Suprapubic skin (tissue), 4 donors: ENCODE measurements at places on chromosomes 3 and 15.

DNA sequence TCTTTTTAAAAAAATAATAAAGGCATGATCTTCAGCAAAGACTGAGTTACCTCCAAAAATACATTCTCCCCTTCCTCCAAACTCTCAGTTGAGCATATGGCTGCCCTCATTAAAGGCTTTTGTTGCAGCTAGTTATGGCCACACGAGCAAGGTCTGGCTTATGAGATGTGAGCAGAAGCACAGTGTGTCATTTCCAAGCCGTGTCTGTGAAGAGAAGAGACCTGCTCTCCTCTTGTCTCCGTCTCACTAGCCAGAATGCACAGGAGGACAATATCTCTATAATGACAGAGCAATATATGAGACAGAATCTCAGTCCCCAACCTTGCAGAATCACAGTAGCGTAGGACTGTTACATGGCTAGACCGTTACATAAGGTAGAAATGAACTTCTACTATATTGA is 152.3 kb downstream of the MAGI1 start:
- no peaks in the 10 kb centered on the region for H3K27me3 ChIP-seq
- DNase-seq = no peak
- H3K36me3 ChIP-seq = no peaks in the 10 kb centered on the region
- no peak overlapping the region for H3K27ac ChIP-seq

GRCh38 chr15:65870889-65871533 is 1.7 kb downstream of the RAB11A start:
- DNase-seq = no peak
- no peaks in the 10 kb centered on the region for H3K27me3 ChIP-seq
- peaks cover 33% of the 10 kb centered on the region for H3K4me1 ChIP-seq
- peaks cover 6% of the 10 kb centered on the region for H3K36me3 ChIP-seq
- peak overlapping the region; percentile 99 for H3K27ac ChIP-seq

GRCh38 chr3:94185753-94186152 is 122.9 kb downstream of the NSUN3 start:
- H3K36me3 ChIP-seq = no peaks in the 10 kb centered on the region
- H3K27ac ChIP-seq = no peak overlapping the region
- no peaks in the 10 kb centered on the region for H3K27me3 ChIP-seq
- H3K4me1 ChIP-seq = no peaks in the 10 kb centered on the region
- H3K4me3 ChIP-seq = no peak overlapping the region

DNA sequence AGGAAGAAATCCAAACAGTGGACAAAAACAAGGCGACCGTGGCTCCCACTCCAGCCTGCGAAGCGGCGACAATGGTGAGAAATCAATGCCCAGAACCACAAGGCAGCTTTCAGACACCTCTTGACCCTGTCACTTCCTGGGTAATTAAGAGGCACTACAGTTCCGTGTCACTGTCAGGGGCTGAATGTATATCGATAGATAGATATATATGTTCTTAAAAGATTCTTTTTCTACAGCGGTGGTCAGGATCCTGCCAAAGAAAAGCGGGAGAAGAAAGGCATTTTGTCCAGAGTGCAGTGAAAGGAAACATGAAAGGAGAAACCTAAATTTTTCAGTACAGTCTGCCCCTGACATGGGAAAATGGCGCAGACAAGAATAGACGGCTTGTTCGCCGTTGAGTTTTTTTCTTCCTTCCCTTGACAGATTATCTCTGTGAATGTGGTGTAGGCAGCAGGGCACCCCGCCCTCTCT is 56.2 kb upstream of the HES1 start:
- H3K4me1 ChIP-seq = peaks cover 26% of the 10 kb centered on the region
- no peak for DNase-seq
- H3K36me3 ChIP-seq = no peaks in the 10 kb centered on the region
- no peaks in the 10 kb centered on the region for H3K27me3 ChIP-seq
- H3K4me3 ChIP-seq = no peak overlapping the region
- H3K27ac ChIP-seq = no peak overlapping the region

DNA sequence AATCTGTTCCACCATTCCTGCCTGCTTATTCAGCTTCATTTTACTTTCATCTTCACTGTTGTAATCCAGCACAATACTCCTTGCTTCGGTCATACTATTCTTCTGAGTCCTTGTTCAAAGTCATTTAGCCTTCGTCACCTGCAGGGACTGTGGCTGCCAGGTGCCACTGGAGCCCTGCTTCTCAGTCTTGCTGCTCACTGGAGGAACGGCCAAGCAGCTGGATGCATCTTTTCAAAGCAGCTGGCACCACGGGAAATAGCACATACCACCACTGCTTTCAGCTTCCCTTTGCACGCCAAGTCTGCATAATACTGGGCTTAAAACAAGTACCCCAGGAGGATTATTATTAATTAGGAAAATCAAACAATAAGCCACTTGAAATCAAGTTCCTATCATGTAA is 287.6 kb downstream of the BCHE start:
- no peaks in the 10 kb centered on the region for H3K4me1 ChIP-seq
- no peak for DNase-seq
- no peaks in the 10 kb centered on the region for H3K27me3 ChIP-seq
- H3K4me3 ChIP-seq = no peak overlapping the region
- H3K36me3 ChIP-seq = no peaks in the 10 kb centered on the region

- H3K27me3 ChIP-seq = no peaks in the 10 kb centered on the region
- H3K4me3 ChIP-seq = no peak overlapping the region
- no peak overlapping the region for H3K27ac ChIP-seq
- H3K4me1 ChIP-seq = no peaks in the 10 kb centered on the region
Measured at GRCh38 chr15:82108489-82109078, 62.8 kb upstream of the MEX3B start.

- H3K27ac ChIP-seq = no peak overlapping the region
- H3K4me1 ChIP-seq = peaks cover 24% of the 10 kb centered on the region
- H3K27me3 ChIP-seq = no peaks in the 10 kb centered on the region
Measured at GRCh38 chr3:16888785-16889607, 4.2 kb downstream of the PLCL2 start.

- peaks cover 23% of the 10 kb centered on the region for H3K36me3 ChIP-seq
- no peaks in the 10 kb centered on the region for H3K27me3 ChIP-seq
- H3K4me1 ChIP-seq = peaks cover 88% of the 10 kb centered on the region
- no peak overlapping the region for H3K27ac ChIP-seq
Measured at GRCh38 chr3:51679318-51679717, 8.3 kb downstream of the TEX264 start.

DNA sequence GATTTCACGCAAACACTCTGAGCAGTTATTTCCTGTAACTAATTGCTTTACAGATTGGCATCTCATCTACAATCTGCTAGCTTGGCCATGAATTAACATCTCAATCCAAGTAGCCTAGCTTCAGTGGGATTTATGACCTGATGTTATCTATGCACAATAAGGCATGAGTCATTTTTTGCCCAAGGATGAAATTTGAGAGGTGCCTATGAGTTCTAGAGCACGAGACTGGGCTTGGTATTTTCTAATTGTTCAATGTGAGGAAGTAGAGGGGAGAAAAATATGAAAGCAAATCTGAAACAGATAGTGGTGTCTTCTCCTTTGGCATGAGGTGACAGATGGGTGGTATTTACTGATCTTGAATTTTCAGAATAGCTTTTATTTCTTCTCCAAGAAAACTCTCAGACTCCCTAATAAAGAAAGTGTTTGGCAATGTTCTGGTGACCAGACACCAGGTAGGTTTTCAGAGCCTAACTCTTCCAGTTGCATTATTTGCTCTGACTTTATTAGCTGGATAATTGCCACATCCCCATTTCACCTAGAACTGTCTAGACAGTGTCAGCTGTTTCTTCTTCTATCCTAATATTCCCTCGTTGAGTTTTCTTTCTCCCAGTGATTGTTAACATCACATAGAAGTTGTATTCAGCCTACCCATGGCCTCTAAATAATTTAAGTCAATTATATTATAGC is 301.0 kb upstream of the UMPS start:
- H3K4me3 ChIP-seq = no peak overlapping the region
- H3K36me3 ChIP-seq = no peaks in the 10 kb centered on the region
- no peak overlapping the region for H3K27ac ChIP-seq
- H3K4me1 ChIP-seq = peaks cover 13% of the 10 kb centered on the region
- no peaks in the 10 kb centered on the region for H3K27me3 ChIP-seq

DNA sequence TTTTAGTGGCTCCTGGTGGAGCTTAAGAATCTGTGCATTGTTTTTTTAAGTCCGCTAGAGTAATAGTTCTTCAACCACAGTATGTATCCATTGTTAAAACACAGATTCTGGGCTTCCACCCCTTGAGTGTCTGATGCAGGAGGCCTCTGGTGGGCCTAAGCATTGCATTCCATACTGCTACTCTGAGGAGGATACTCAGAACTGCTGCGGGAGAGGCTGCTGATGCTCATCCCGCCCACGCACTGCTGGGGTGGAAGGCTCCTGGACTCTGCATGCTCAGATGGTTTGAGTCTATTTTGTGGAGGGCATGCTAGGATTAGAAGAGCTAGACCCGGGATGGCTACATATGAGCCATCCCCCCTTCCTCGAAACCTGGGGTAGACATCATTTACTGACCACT is 74.4 kb downstream of the THSD4 start:
- H3K4me3 ChIP-seq = no peak overlapping the region
- no peak overlapping the region for H3K27ac ChIP-seq
- H3K4me1 ChIP-seq = no peaks in the 10 kb centered on the region
- H3K27me3 ChIP-seq = no peaks in the 10 kb centered on the region
- DNase-seq = no peak

GRCh38 chr3:58414538-58415197 is 19.0 kb downstream of the PDHB start:
- no peaks in the 10 kb centered on the region for H3K27me3 ChIP-seq
- H3K27ac ChIP-seq = no peak overlapping the region
- no peak for DNase-seq
- H3K36me3 ChIP-seq = peaks cover 36% of the 10 kb centered on the region
- no peak overlapping the region for H3K4me3 ChIP-seq

- H3K4me1 ChIP-seq = peaks cover 3% of the 10 kb centered on the region
- DNase-seq = no peak
- no peaks in the 10 kb centered on the region for H3K36me3 ChIP-seq
- no peak overlapping the region for H3K27ac ChIP-seq
- no peaks in the 10 kb centered on the region for H3K27me3 ChIP-seq
- no peak overlapping the region for H3K4me3 ChIP-seq
Measured at GRCh38 chr15:28980709-28981350, 95.1 kb downstream of the APBA2 start.

- peaks cover 6% of the 10 kb centered on the region for H3K4me1 ChIP-seq
- no peak for DNase-seq
- H3K27ac ChIP-seq = peak overlapping the region; percentile 16
- H3K4me3 ChIP-seq = no peak overlapping the region
- H3K36me3 ChIP-seq = peaks cover 4% of the 10 kb centered on the region
- no peaks in the 10 kb centered on the region for H3K27me3 ChIP-seq
Measured at GRCh38 chr3:172271386-172271976, 176.8 kb downstream of the GHSR start.

GRCh38 chr3:150469031-150469930 is 61.2 kb downstream of the TSC22D2 start:
- H3K4me1 ChIP-seq = peaks cover 16% of the 10 kb centered on the region
- peak overlapping the region; percentile 70 for H3K27ac ChIP-seq
- H3K36me3 ChIP-seq = no peaks in the 10 kb centered on the region
- H3K27me3 ChIP-seq = no peaks in the 10 kb centered on the region
- no peak for DNase-seq

GRCh38 chr3:72953325-72953956 is 43.2 kb upstream of the PPP4R2 start:
- no peaks in the 10 kb centered on the region for H3K36me3 ChIP-seq
- H3K27ac ChIP-seq = no peak overlapping the region
- no peaks in the 10 kb centered on the region for H3K4me1 ChIP-seq
- H3K4me3 ChIP-seq = no peak overlapping the region
- H3K27me3 ChIP-seq = no peaks in the 10 kb centered on the region

GRCh38 chr3:101836652-101837598 is 12.4 kb upstream of the NFKBIZ start:
- no peak for DNase-seq
- peaks cover 20% of the 10 kb centered on the region for H3K4me1 ChIP-seq
- no peaks in the 10 kb centered on the region for H3K36me3 ChIP-seq
- H3K27me3 ChIP-seq = no peaks in the 10 kb centered on the region

GRCh38 chr3:38446085-38446686 is 7.5 kb upstream of the ACVR2B start:
- no peaks in the 10 kb centered on the region for H3K27me3 ChIP-seq
- H3K4me3 ChIP-seq = no peak overlapping the region
- H3K4me1 ChIP-seq = no peaks in the 10 kb centered on the region
- H3K36me3 ChIP-seq = no peaks in the 10 kb centered on the region
- H3K27ac ChIP-seq = no peak overlapping the region

- no peak overlapping the region for H3K4me3 ChIP-seq
- H3K36me3 ChIP-seq = no peaks in the 10 kb centered on the region
- H3K4me1 ChIP-seq = no peaks in the 10 kb centered on the region
- no peak for DNase-seq
Measured at GRCh38 chr3:191070201-191070600, 128.8 kb upstream of the OSTN start.

DNA sequence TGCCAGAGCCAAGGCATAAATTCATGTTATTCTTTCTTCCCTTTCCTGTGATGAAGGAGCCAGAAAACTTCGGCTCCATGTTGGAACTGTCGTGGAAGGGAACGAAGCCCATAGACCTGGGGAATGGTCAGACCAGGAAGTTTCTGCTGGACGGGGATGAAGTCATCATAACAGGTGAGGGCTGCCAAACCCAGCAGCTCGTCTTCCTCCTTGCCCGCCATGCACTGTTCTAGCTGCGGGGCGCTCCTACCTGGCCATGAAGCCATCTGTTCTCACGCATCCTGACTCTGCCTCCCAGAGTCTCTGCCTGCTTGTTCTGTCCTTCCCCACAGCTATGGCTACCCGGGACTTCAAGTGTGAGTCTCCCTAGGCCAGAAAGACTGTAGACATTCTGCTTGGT is 28.2 kb downstream of the FAH start:
- no peak overlapping the region for H3K27ac ChIP-seq
- H3K4me1 ChIP-seq = no peaks in the 10 kb centered on the region
- DNase-seq = no peak
- peaks cover 56% of the 10 kb centered on the region for H3K36me3 ChIP-seq

GRCh38 chr3:294096-294495 is 97.5 kb downstream of the CHL1 start:
- no peaks in the 10 kb centered on the region for H3K36me3 ChIP-seq
- no peak overlapping the region for H3K27ac ChIP-seq
- H3K4me1 ChIP-seq = no peaks in the 10 kb centered on the region
- DNase-seq = no peak

DNA sequence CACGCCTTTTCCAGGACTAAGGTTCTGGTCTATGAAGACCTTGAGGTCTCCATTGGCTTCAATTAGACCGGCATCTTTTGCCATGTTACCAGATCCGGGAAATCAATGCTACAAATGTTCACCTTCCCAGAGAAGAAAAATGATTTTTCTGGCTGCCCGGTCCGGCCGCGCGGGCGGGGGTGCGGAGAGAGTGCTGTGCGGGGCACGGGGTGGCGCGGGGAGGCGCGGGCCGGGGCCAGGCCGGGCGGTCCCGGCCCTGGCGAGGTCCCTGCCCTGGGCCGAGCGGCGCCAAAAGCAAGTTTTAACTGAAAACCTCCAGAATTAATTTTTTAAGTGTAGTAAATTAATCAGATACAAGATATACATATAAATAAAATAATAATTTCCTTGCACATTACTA is 128.2 kb downstream of the MINAR1 start:
- H3K36me3 ChIP-seq = no peaks in the 10 kb centered on the region
- peaks cover 13% of the 10 kb centered on the region for H3K27me3 ChIP-seq
- no peak for DNase-seq
- H3K4me3 ChIP-seq = no peak overlapping the region
- H3K27ac ChIP-seq = no peak overlapping the region

- H3K36me3 ChIP-seq = no peaks in the 10 kb centered on the region
- H3K27ac ChIP-seq = no peak overlapping the region
- H3K27me3 ChIP-seq = no peaks in the 10 kb centered on the region
- peaks cover 6% of the 10 kb centered on the region for H3K4me1 ChIP-seq
- H3K4me3 ChIP-seq = no peak overlapping the region
Measured at GRCh38 chr15:65189102-65189740, 4.1 kb upstream of the CLPX start.
